ENCODE measurements at places on chromosomes 2 and 18.

- DNase-seq: peak; percentile 96
Observed at GRCh38 chr2:240565333-240566202, 2.7 kb upstream of the RNPEPL1 start.

GRCh38 chr2:232974396-232974795 lies 38.7 kb downstream of the NGEF start:
- no peak for DNase-seq

DNA sequence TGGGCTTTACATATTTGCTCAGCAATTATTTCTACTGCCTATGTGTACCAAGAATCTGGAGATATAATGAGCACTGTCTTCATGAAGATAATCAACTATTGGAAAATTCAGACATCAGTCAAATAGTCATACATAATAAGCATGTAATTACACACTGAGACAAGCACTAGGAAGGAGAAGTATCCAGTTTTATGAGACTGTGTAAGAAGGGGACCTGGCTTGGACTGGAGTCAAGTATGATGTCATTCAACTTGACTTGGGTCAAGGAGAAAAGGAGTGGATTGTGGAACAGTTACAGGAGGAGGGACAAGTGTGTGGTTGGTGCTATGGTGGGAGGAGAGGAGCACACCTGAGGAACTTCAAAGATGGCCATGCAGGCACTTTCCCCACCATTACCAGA lies 419.8 kb upstream of the TRIB2 start:
- DNase-seq: no peak

DNA sequence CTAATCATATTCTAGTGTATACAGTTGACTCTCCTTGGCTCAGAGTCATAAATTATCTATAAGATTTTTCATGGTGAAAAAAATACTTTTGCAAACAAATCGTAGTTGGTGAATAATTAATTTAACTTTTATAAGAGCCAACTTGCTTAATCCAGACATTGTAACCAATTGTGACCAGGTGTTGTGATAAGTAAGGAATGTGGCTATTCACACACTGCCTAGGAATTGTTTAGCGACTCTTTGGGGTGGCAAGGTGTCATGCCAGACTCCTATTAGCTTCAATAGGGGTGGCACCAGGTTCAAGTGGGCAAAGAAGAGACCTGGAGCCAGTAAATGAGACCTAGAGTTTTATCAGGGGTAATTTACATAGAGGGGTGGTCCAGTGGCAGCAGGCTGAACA lies 344.7 kb upstream of the PKDCC start:
- no peak for DNase-seq

DNA sequence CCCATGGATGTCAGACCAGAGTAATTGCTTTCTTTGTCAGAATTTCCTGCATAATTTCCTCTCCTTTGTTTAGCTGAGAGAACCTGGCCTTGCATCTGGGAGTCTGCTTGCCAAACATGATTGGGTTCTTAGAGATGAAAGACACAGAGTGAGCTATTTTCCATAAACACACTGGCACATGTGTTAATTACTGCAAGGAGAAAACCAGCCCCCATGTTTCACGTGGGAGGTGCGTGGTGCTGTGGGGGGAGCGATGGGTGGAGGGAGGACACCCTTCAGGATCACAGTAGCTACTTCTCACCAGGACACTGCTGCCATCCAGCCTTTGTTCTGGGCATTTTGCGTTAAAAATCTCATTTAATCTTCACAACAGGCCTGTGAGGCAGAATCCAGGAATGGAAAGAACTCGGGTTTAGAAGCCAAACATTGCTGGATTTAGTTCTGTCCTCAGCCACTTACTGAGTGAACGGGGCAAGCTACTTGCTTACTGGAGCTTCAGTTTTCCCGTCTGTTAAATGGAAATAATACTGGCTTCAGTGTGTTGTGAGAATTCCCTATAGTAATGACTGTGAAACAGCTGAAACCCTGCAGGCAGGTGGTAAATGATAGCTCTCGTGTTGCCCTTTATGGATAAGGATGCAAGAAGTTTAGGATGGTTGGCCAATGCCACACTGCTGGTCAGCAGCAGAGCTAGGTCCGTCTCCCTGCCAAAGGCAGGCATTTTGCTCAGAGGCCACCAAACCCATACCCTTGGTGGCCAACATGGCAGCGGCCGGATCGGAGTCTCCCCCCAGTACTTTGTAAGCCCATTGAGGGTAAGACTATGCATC lies 100.1 kb upstream of the ASAP2 start:
- DNase-seq: peak; percentile 42

GRCh38 chr2:1907291-1907690 lies 163.0 kb upstream of the PXDN start:
- no peak for DNase-seq

DNA sequence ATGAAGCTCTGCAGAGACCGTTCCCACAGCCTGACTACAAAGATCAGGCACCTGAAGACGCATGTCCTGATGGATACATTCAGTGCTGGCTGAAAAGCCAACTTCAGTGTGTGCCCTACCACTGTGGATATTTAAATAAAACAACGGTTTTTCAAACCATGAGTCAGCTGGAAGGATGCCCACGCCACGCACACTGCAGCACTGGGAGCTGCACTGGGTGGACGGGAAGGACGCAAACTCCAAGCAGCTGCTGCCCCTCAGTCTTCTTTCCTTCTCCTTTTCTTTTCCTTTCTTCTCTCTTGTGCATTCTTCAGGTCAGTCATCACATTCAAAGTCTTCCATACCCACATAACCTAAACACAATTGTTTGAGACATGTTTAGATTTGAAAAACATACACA lies 7.9 kb downstream of the TMEM18 start:
- no peak for DNase-seq

DNA sequence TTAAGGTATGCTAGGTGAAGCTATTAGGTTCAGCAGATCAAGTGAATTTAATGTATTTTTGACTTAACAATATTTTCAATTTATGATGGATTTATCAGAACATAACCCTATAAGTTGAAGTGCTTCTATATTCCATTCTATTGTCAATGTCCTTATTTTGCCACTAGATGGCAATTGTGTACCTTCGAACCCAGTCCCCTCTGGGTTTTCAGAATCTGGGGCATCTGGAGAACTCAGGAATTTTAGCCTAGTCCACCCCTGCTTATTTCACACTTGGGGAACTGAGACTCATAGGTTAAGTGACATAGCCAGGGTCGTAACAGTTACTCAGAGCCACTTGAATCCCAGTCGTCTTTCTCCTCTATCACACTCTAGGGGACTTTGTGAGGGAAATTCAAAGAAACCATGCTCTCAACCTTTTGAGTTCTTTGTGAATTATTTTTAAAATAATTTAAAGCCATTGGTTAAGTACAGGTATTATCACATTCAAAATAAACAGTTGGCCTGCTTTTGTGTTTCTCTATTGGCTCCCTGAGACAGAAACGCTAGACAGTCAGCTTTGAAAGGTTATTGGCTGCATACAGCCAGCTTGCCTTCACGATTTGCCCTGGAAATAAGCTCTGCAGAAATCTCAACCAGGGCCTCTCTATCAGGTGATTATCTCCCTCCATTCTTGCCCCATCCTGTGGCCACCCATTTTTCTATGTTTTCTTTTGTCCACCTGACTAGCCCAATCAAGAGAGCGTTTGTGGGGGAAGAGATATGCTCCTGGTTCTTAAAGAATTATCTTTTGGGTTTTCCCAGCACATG lies 145.0 kb downstream of the TTC27 start:
- peak; percentile 82 for DNase-seq

DNA sequence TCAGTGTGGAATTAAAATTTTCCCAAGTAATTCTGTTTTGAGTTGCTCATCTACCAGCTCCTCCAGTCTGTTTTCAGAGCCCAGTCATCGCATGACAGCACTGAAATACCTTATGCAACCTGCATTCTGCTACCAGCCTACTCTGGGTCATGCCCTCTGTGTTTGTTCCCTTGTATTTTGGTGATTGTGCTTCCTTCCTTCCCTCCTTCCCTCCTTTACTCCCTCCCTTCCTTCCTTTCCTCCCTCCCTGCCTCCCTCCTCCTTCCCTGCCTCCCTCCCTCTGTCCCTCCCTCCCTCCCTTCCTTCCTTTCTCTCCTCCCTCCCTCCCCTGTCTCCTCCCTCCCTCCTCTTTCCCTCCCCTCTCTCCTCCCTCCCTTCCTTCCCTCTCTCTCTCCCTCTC lies 289.6 kb downstream of the CDH2 start:
- DNase-seq: no peak

GRCh38 chr18:55489034-55489986 lies 98.7 kb downstream of the TCF4 start:
- DNase-seq: no peak

DNA sequence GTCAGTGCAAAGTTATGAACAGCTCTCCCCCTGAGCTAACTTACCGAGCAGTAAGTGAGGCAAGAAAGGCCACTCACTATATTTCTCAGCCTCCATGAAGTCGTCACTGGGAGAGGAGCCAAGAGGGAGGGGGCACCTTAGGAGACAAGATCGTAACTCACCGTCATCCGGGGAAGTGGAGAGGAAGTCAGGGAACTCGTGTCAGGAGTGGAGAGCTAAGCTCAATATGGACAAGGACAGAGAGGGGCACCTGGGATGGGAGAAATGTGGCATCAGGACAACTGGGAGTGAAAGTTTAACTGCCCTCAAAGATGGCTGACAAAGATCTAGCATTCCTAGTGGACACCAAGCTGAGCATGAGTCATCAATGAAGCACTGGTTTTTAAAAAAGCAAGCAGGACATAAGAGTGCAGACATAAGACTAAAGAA lies 37.1 kb downstream of the BCL11A start:
- no peak for DNase-seq

DNA sequence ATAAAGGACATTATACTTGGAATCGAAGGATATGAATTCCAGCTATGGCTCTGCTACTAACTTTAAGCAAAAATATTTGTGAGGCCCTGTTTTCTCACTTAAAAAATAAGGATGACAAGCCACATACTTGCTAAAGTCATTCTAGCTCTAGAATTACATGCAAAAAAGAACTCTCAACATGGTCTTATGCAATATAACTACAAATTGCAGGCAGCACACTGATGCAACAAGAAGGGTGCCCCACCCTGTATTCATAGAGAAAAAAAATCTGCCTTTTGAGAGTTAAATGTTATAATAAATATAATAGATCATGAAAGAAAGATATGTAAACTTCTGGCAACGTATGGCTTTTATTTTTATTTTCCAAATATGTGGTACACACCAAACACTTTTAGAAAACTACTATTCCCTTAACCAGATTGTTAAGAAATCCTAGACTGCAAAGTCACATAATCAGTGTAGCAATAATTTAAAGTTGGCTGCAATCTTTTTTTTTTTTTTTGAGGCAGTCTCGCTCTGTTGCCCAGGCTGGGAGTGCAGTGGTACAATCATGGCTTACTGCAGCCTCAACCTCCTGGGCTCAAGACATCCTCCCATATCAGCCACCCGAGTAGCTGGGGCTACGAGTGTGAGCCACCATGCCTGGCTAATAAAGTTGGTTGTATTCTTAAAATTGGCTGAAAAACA lies 40.2 kb upstream of the WDSUB1 start:
- no peak for DNase-seq

GRCh38 chr2:170038734-170039133 lies 139.2 kb upstream of the MYO3B start:
- no peak for DNase-seq

GRCh38 chr2:17529771-17530170 lies 10.7 kb upstream of the VSNL1 start:
- no peak for DNase-seq

- DNase-seq: no peak
Observed at GRCh38 chr2:60442608-60443007, 110.8 kb downstream of the BCL11A start.

GRCh38 chr2:212249451-212249850 lies 289.2 kb downstream of the ERBB4 start:
- no peak for DNase-seq

- no peak for DNase-seq
Observed at GRCh38 chr2:143162123-143162837, 33.1 kb downstream of the ARHGAP15 start.

GRCh38 chr18:21361307-21361880 lies 119.4 kb downstream of the GREB1L start:
- peak; percentile 33 for DNase-seq

GRCh38 chr2:196987649-196988364 lies 61.3 kb upstream of the PGAP1 start:
- DNase-seq: no peak

- DNase-seq: no peak
Observed at GRCh38 chr2:98827625-98828368, 96.9 kb upstream of the MGAT4A start.
